ENCODE measurements at places on chromosomes 4 and X.

DNA sequence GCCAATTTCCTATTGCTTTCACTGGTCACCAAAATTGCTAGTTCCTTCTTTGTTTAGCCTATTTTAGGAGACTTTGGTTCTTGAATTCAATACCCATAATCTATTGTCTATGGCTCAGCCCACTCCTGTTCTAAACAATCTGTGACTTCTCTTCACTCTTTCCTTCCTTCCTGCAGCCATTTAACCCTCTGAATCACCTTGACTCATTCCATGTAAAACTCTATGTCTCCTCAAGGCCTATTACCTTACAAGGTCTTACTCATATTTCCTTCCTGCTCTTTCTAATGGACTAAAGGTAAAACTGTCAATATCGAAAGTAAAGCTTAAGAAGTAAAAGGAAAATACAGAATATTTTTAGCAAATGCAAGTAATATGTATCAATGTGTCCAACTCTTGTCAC, 301.6 kb downstream of the ARHGAP24 start:
- DNase-seq, result no peak

GRCh38 chr4:26468283-26468949, 21.9 kb downstream of the CCKAR start:
- no peak for DNase-seq

DNA sequence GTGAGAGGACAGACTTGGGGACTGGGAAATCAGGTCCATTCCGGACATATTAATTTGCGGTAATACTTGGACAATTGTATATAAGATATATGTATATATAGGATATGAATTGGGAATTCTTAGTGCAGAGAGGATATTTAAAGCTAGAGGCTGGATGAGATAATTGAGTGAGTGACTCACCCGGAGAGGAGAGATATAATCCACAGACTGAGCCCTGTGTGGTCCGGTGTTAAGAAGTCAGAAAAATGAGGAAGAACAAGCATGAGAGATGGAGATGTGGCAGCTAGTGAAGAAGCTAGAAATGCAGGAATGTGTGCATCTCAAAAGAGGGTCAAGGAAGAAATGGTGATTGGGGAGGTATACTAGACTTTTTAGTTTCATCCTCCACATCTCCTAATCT, 336.2 kb downstream of the SLC7A11 start:
- no peak for DNase-seq

DNA sequence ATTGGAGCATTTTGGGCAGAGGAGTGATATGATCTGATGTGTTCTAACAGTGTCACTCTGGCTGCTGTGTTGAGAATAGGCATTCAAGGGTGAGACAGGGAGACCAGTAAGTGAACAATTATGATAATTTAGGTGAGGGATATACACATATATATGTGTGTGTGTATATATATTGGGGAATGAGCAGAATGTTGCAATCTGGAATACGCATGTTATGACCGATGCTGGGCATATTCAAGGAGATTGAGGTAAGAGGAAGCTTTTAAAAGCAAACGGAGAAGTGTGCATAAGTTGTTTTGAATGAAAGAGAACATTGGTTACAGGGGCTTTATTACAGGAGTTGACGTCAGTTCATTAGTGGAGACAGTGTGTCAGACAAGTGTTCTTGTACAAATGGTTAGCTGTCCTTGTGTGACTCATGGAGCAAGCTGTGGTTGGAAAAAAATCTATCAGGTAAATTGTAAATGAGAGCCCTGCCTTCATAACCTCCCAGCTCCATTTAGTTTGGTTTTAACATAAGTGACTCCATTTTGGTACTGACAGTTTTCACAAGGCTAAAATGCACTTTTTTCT, 442.5 kb upstream of the LCORL start:
- DNase-seq, result no peak

GRCh38 chr4:6719611-6720179, 3.7 kb downstream of the BLOC1S4 start:
- no peak for DNase-seq

DNA sequence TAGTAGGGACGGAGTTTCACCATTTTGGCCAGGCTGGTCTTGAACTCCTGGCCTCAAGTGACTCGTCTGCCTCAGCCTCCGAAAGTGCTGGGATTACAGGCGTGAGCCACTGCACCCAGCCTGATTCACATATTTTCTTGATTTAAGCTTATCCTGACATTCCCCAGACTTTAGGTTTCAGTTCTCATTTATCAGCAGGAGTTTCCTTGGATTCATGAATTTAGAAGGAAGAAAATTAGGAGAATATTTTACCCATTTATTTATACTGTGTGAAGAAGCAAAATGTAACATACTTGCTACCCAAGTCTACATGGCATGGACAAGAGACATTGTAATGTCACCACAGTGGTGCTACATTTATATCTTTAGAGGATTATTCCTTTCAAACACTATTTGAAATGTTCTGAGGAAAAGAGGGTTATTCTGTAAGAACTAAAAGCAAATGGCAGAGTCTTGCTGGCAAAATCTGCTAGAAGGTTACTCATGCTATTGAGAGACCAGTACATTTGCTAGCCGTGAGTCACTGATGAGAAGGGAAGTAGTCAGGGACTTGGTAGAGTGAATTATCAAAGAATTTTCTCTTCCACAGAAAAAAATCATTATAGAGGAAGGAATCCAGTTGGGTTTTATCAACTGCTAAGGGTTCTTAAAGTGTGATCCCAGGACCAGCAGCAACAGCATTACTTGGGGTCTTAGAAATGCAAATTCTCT, 26.1 kb upstream of the CFAP299 start:
- no peak for DNase-seq

DNA sequence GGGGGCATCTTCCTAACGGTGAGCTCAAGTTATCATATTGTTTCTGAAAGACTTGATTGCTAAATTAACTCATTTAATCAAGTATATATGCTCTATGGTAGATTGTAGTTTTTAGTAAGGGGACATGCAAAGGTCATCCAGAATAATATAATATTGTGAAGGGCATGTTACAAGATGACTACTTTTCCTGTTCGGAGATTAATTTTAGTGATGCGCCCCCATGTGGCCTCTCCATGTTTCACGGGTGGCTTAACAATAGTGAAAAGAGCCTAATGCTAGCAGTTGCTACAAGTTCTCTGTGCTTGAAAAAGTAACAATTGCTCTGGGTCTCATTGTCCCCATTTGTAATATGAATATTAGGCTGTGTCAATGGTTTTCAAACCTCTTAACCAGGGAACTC, 12.2 kb downstream of the SMPX start:
- no peak for DNase-seq

DNA sequence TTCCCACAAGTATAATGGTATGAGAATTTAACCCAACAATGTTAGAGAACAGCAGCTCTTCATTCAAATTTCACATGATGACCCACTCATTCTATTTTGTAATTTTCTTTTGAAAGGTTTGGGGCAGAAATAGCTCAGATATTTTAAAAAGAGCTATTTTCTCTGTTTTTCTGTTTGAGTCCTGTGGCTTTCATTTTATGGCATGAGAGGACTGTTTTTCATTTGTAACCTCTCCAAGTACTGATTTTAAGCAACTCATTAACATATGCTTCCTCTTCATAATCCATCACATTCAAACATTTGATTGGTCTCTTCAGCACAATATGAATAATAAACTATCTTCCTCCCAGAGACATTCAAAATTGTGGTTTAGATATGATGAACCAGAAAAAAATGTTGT, 129.0 kb upstream of the TEX13A start:
- no peak for DNase-seq

DNA sequence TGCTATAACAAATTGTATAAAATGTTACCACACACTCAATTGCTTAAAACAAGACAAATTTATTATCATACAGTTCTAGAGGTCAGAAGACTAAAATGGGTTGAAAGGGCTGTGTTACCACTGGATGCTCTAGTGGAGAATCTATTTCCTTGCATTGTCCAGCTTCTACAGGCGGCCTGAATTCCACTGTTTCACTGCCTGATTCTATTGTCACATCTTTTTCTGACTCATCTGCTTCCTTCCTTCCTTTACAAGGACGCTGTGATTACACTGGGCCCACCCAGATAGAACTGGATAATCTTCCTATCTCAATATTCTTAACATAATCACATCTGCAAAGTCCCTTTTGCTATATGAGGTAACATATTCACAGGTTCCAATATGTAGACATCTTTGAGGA, 19.4 kb upstream of the ARMCX1 start:
- DNase-seq, result no peak

- DNase-seq, result no peak
Measured at GRCh38 chr4:27101126-27101525, 240.5 kb downstream of the STIM2 start.

DNA sequence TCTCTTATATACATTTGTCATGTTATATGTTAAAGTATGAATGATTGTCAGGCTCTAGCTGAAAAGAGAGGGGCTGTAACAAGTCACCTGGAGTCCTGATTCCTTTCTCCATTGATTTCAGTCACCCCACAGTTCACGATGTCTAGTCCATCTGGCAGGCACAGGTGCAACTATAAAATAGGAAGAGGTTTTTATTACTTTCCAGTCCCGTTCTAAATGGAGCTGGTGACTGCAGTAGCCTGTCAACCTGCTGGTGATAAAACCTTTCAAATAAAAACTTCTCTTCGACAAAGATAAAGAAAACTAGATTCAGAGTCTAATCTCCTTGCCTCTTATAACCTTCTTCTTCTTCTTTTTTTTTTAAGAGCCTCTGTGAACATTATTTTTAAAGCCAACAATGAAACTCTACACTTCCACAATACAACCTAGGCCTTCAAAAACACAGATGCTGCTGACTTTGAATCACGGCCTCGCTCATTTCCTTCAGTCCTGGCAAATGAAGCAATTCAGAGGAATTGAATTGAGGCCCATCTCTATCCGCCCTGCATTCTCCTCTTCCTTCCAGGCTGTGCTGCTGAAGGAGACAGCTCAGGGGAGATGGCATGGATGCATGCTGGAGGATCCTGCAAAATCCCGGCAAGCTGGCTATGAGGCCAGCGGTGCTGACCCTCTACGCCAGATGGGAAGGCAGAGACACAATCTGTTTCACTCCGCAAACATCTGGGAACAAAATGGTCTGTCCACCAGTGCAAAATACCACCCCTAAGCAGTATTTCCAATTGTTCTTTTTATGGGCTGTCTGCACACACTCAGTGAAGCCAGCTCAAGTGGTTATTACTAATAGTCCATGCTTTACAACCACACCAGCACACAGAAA, 27.3 kb upstream of the CDKN2AIP start:
- no peak for DNase-seq

GRCh38 chr4:55358668-55359067, 12.6 kb downstream of the SRD5A3 start:
- DNase-seq, result no peak

DNA sequence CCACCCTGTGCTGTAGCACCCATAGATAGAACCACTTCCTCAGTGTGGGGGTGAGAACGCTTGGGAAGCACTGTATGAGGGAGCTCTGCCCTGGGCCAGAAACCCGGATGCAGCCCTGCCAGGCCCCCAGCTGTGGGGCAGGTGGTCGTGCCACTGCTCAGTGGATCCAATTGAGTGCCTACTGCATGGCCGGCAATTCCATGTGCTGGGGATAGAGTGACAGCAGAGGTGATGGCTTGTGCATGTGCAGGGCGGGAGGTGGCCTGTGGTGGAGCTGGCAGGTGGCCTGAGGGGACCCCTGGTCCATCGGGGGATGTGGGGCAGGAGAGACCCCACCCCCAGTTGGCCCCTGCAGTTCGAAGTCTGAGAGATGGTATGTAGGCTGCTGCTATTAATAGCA, 60.4 kb downstream of the TRMT44 start:
- DNase-seq, result no peak

DNA sequence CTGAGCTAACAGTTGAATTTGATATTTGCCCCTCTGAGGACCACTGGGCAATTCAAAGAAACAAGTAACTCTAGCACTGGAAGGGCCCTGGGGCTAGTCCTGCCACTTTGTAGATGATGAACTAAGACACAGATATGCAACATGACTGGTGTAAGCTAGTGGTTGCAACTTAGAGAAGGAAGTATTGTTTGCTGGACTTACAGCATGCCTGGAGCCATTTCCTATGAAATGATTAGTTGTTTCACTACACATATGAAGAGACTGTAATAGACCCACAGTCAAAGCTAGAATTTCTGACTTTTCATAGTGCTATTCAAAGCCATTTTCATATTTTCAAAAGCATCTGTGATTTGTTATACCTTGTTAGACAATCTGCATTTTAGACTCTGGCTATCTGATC, 96.2 kb downstream of the TSPAN7 start:
- no peak for DNase-seq

DNA sequence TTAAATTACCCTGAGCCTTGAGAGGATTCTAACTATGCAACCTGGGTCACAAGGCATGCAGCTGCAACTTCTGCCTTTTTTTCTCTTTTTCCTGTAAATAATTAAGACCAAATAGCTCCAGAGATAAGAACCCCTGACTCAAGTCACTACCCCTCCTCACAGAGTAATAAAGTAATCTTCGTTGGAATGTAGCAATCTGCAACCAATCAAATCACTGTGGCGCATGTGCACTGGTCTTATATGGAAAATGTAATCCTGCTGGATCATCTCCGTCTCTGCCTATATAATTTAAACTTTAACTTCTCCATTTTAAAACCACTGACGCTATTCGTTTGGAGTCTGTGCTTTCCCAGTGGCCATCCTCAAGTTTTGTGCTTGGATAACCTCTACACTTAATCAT, 6.1 kb upstream of the EFHC2 start:
- DNase-seq, result no peak

- no peak for DNase-seq
Measured at GRCh38 chr4:132114885-132115284, 1034.2 kb upstream of the PCDH10 start.

DNA sequence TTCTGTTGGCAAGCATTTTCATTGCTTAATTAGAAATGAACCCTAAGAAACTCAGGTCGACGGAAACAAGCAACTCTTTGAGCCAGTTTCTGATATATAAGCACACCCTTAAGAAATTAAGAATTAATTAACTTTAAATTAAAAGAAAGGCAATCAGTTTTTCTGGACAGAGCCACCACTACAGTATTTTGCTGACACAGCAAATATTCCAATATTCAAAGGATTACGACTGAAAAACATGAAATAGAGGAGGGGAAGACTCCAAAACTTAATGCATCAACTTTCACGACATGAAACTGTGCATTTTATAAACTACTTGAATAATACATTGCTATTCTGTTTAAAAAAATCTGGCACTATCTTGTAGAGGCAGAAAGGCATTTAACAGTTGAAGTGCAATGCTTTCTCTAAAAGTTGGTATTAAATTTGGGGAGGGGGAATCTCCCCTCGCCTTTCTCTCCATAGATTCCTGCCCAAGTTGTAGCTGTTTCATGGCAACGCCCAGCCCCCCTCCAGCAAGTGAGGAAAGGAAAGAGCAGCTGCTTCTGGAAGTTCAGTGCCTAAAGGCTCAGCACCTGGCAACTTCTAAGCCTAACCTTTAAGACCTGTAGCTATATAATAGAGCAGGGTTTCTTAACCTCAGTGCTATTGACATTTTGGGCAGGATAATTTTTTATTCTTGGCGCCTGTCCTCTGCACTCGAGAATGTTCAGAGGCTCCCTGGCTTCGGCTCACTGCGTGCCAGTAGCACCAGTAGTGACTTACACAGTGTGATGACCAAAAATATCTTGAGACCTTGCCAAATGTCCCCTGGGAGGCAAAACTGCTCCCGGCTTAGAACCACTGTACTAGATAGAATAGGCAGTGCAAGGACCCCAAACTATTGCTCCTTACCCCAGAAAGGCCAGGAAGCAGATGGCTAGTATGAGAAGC, 6.7 kb upstream of the ZCCHC18 start:
- no peak for DNase-seq
